Activated gamma-delta T cell (primary cell): ENCODE measurements at places on chromosomes 2 and 18.

DNA sequence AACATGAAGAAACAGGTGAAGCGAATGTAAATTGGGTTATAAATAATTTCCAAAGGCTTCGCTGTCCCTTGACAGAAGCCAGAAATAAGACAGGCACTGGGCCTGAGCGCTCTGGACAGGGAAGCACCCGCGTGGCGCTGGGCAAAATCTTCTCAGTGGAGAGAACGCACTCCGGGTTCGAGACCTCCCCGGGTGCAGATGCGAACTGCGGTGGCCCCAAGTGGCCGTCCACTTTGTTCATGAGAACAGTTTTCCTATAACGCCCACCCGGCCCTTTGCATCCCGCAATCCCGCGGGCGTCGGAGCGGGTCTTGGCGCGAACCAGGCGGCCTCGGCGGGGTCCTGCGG is 651 bp upstream of the DPYSL5 start:
- no peak for DNase-seq

GRCh38 chr18:27954226-27954625 is 222.7 kb downstream of the CDH2 start:
- no peak for DNase-seq

DNA sequence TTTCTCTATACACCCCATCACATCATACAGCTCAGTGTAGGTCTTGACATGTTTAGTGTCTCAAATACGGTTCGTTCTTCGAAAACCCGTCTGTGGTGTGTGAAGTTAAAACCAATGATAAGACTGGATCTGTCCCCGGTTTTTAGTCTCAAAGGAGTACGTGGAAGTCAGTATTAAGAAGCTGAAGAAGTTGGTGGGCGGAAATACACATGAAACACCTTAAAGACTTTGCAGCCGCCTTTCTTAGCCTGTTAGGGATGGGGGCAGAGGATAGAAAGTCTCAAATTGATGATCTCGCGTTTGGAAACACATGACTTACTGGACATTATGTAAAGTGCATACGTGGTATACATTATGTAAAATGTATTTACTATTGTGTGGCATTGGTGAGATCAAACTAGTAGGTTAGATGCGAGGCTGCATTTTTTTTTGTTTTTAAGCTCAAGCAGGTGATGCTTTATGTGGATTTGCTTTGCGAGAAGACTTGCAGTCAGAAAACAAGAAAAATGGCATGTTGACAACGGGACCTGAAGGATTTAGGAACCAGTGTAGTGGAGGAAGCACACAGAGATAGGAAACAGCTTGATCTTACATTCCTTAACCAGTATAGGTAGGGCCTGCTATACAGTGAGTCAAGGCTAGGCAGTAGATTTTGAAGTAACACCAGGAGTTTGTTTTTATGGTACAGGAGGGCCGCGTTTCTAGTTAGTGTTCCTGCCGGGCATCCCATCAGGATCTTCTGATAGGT is 1.2 kb downstream of the CNOT11 start:
- DNase-seq, result no peak

DNA sequence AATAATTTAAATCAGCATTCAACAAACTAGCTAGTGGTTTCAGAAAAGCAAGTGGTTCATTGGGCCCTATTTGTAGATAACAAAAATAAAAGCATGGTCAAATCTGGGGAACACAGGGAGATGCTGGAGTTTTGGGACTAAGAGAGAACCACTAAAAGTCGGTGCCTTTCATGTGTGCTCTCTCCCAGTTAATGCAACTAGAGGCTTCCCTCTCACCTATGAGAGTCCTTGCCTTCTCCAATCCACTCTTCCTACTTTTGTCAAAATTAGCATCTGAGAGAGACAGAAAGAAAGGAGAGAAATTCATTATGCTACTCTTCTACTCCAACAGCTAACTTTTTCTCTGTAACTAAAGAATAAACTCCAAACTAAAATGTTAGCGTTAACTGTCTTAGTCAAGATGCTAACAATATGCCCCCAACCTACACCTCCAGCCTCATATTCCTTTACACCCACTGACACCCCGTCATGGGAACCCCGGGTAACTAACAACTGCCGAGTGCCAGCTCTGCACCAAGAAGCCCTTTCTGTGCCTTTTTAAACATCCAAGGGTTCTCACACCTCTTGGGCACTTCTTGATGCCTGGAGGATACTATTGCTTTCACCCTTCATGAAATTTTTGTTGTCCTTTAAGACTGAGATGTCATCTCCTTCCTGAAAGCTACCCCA is 133.4 kb downstream of the RBMS1 start:
- DNase-seq, result no peak

DNA sequence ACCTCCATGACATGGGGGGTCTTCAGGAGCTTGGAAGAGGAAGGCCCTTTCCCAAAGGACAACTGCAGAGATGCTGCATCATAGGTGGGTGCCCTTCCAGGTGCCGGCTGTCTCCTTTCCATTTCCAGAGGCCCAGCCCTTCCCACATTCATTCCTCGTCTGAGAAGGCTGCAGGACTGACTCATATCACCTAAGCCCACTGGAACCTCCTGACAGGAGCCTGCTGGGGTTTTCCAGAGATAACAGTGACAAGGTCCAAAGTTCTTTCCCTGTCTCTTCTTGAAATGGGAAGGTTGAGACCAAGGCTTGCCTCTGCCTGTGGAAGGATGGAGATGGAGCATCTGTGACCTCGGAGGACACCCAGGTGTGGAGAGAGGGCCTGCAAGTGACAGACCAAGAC is 3.6 kb upstream of the PRSS56 start:
- no peak for DNase-seq

DNA sequence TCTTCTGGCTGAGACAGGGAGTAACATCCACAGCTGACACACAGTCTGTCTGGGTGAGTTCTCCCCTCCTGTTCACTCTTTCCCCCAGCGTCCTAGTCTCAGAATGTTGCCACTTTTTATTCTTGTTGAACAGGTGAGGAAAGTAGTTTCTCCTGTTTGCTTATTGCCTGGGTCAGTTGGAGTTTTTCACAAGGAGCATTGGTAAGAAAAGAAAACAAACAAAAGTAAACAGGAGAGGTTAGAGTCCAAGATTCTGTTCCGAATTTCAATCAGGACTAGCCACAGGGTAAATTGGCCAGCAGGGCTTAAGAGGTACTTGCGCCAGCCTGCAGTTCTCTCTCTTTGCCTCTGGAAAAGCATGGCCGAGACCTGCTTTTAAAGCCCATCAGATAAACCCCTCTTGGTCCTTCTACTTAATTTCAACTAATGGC is 255.0 kb upstream of the EPAS1 start:
- DNase-seq, result no peak

DNA sequence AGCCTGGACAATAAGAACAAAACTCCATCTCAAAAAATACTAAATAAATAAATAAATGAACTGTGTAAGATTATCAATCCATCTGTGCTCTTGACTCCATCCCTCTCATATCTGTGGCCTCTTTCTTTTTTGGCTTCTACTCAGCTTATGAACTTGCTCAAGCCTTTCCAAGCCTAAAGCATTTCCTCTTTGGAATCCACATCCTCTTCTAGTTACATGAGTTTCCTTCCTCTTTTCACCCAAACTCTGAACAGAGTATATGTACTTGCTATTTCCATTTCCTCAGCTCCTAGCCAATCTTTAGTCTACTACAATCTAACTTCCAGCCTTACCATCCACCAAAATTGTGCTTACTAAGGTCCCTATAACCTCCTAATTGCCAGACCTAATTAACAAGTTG is 2.5 kb upstream of the DNAJC10 start:
- DNase-seq, result no peak

DNA sequence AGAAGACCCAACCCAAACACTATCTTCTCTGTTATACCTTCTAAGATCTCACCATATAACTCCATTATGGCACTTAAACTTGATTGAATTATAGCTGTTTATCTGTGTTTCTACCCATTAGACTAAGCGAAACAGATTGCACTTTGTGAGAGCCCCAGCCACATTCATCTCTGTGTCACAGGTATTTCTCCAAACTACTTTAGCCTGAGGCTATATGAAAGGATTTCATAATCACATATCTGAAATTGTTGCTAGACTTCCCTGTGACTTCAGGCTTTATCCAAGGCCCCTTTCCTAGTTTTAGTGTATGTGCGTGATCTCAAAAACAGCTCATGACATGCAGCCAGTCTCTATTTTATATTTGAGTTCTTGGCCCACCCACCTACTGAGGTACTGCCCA is 745.0 kb upstream of the ACVR2A start:
- DNase-seq, result no peak
